Activated CD4-positive, alpha-beta T cell treated with anti-CD3 and anti-CD28 coated beads, Interleukin-2, amount 10 ng/mL, durations not matched to agents 7 days and 5 days (primary cell): ENCODE measurements at places on chromosomes 11 and 22. TPM values are rescaled to one million over a fixed set of nuclear protein-coding genes. Genes with fewer than 3 reads are reported as not detected.

DNA sequence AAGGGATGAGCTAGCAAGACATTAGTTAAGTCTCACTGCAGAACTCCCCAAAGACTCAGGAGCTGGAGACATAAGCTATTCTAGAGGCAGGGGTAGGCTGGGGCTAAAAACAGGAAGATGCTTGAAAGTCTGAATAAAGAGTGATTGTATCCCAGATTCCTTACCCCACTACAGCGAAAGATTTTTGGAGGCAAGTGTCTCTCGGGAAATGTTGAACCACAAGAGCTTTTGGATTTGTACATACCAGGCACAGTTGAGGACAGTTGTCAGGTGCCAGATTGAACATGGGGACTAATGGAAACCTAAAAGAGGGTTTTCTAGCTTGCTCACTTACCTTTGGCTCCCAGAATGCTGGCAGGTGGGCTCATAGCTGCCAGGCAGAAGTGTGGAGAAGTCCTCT lies 43.5 kb upstream of the OR9Q1 start:
- no peaks in the 10 kb centered on the region for H3K36me3 ChIP-seq
- peaks cover 4% of the 10 kb centered on the region for H3K27me3 ChIP-seq
- DNase-seq = no peak

- no peak overlapping the region for H3K27ac ChIP-seq
- no peak for DNase-seq
- H3K4me3 ChIP-seq = no peak overlapping the region
Observed at GRCh38 chr22:17892376-17892775, 118.1 kb upstream of the BID start.

The PRG3 gene
- total RNA-seq = not detected

DNA sequence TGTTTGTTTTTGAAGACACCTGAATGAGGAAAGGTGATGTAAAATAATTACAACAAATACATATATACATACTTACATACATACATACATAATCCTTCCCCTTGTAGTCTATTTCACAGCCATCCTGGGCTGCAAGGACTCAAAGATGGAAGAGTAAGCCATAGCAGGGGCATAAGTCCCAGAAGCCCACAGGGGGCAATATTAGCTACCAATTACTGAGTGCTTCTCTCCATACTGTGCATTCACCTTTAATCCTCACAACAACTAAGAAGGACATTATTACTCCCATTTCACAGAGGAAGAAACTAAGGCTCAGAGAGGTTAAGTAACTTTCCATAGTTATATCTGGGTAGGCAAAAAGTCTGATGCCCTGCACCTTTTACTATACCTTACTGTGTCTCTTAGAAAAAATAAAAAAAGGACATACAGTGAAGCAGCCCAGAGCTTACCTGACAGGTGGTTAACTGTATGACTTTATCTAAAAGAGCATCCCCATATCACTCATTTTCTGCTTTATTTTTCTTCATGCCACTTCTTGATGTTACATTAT lies 2.7 kb downstream of the SERGEF start:
- H3K36me3 ChIP-seq = peaks cover 15% of the 10 kb centered on the region
- H3K27ac ChIP-seq = no peak overlapping the region
- peaks cover 1% of the 10 kb centered on the region for H3K27me3 ChIP-seq
- H3K4me3 ChIP-seq = no peak overlapping the region
- peaks cover 33% of the 10 kb centered on the region for H3K4me1 ChIP-seq

The TBX1 gene
- not detected for total RNA-seq

DNA sequence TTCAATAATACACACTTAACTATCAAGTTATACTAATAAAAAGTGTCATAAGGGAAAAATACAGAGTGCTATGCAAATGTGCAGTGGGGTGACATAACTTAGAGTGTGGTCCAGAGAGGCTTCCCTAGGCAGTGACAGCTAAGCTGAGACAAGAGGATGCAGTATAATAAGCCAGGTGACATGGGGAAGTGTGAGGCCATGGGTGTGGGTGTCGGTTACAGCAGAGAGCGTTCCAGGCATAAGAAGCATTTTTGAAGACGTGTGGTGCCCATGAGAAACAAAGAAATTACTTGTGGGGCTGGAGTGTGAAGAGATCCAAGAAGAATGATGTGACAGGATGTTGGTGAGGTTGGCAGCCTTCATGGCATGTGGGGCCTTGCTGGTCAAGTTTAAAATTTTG lies 78.1 kb upstream of the PICALM start:
- H3K27ac ChIP-seq = no peak overlapping the region
- H3K4me1 ChIP-seq = peaks cover 46% of the 10 kb centered on the region
- no peak overlapping the region for H3K4me3 ChIP-seq
- peaks cover 7% of the 10 kb centered on the region for H3K36me3 ChIP-seq

The RAB38 gene
- 1.6 TPM for total RNA-seq

- H3K27ac ChIP-seq = peak overlapping the region; percentile 89
- H3K4me3 ChIP-seq = no peak overlapping the region
- H3K4me1 ChIP-seq = peaks cover 40% of the 10 kb centered on the region
- H3K36me3 ChIP-seq = peaks cover 12% of the 10 kb centered on the region
Observed at GRCh38 chr22:40175611-40176244, 2.0 kb upstream of the TNRC6B start.

- no peaks in the 10 kb centered on the region for H3K36me3 ChIP-seq
- DNase-seq = no peak
- H3K4me1 ChIP-seq = peaks cover 4% of the 10 kb centered on the region
Observed at GRCh38 chr11:33682446-33682845, 18.2 kb downstream of the C11orf91 start.

DNA sequence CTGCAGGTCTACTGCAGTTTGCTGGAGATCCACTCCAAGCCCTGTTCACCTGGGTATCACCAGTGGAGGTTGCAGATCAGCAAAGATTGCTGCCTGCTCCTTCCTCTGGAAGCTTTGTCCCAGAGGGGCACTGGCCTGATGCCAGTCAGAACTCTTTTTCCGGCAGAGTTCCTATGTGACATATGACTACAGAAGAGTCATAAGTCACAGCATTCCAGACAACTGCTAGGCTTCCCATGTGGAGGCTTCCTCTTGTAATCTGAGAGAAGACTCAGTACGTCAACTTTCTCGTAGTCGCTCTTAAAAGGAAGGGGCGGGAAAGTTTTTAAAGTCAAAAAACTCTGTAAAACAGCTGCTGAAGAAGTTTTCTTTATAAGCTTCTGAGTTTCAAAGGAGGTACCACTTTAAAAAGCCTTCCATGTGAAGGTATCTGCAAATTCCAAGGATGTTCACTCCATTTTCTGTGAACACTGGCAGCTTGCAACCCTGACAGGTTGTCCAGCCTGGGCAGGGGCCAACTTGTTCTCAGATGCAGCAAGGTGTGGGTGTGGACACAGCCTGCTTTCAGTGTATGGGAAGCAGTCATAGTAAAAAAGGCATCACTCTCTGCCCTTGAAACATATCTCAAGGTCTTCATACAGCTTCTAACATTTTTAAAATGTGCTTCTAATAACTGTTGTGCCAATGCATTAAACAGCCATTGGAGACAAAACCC lies 97.8 kb downstream of the ME3 start:
- H3K27ac ChIP-seq = no peak overlapping the region
- H3K36me3 ChIP-seq = no peaks in the 10 kb centered on the region
- no peak for DNase-seq

GRCh38 chr22:49567899-49568750 lies 259.5 kb downstream of the BRD1 start:
- DNase-seq = no peak
- no peak overlapping the region for H3K27ac ChIP-seq
- H3K4me3 ChIP-seq = no peak overlapping the region
- H3K27me3 ChIP-seq = no peaks in the 10 kb centered on the region
- H3K4me1 ChIP-seq = no peaks in the 10 kb centered on the region

- H3K27me3 ChIP-seq = peaks cover 41% of the 10 kb centered on the region
- no peak overlapping the region for H3K27ac ChIP-seq
- no peaks in the 10 kb centered on the region for H3K36me3 ChIP-seq
- no peak for DNase-seq
- H3K4me3 ChIP-seq = no peak overlapping the region
Observed at GRCh38 chr11:107731941-107732688, 20.3 kb upstream of the SLN start.

DNA sequence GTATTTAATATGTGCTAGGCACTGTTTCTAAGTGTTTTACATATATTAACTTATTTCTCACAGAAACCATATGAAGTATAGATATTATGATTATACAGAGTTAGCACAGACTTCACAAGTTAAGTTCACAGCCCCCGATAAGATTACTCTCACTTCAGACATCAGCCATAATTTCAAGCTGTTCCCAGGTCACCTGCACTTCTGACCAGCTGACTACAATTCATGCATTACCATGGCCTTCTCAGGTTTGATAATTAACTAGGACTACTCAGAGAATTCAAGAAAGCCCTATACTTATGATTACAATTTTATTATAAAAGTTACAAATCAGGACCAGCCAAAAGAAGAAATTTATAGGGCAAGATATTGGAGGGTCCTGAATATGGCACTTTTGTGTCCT lies 68.2 kb upstream of the RRM1 start:
- DNase-seq = no peak
- H3K27me3 ChIP-seq = no peaks in the 10 kb centered on the region
- peaks cover 5% of the 10 kb centered on the region for H3K4me1 ChIP-seq
- no peak overlapping the region for H3K4me3 ChIP-seq

DNA sequence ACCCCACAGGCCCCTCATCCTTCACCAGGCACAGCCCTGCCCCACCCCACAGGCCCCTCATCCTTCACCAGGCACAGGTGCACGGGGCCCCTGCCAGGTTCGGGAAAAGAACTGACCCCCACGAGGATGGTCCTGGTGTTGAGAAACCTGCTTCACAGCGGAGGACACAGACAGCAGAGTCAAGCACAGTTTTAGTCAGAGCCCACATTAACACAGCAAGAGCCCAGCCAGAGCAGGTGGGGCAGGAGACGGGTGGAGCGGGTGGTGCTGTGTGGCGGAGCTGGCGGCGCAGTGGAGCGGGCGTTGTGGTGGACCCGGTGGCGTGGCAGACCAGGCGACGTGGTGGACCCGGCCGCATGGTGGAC lies 1085.5 kb downstream of the BRD1 start:
- no peaks in the 10 kb centered on the region for H3K27me3 ChIP-seq
- H3K4me1 ChIP-seq = no peaks in the 10 kb centered on the region
- no peak for DNase-seq
- H3K36me3 ChIP-seq = no peaks in the 10 kb centered on the region
- no peak overlapping the region for H3K4me3 ChIP-seq

DNA sequence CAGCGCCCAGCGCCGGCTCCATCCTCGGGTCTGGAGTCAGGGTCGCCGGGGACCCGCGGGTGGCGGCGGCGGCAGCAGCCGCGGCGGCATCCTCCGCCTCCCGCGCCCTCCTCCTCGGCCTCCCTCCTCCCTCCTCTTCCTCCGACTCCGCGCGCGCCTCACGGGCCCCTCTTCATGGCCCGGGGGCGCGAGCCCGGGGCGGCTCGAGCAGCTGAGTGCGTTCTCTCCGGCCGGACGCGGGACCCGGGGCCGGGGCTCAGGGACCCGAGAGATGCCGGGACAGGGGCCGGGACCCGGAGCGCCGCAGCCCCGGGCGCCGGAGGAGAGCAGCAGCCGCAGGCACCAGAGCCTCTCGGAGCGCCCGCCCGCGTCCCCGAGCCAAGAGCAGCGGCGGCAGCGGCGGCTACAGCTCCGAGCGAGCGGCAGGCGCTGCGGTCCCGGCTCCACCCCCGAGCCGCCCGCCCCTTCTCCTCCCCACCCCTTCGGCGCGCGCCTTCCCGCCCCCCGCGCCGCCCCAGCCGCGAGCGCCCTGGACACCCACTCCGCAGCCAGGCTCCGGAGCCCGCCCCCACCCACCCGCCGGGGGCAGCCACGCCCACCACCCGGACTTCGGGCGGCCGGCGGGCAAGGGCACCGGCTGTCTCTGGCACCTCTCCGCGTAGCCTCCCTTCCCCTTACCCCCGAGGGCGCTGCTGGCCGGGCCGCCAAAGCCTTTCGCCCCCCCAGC lies at the start of gene CHST1:
CHST1 (minus strand) TSS at position 417 of the 727 bp plus-strand sequence. CDS start 14,699 bp downstream, outside the sequence.
- H3K4me1 ChIP-seq = peaks cover 4% of the 10 kb centered on the region
- H3K4me3 ChIP-seq = peak within 1 kb of the TSS; percentile 63
- no peak within 1 kb of the TSS for H3K27ac ChIP-seq
- no peak for DNase-seq
- no peaks in the 10 kb centered on the region for H3K36me3 ChIP-seq

GRCh38 chr22:32842486-32842885 lies 41.0 kb downstream of the TIMP3 start:
- no peak for DNase-seq
- no peak overlapping the region for H3K4me3 ChIP-seq
- no peak overlapping the region for H3K27ac ChIP-seq
- H3K27me3 ChIP-seq = no peaks in the 10 kb centered on the region

The RNF26 gene
- total RNA-seq = 38.3 TPM

DNA sequence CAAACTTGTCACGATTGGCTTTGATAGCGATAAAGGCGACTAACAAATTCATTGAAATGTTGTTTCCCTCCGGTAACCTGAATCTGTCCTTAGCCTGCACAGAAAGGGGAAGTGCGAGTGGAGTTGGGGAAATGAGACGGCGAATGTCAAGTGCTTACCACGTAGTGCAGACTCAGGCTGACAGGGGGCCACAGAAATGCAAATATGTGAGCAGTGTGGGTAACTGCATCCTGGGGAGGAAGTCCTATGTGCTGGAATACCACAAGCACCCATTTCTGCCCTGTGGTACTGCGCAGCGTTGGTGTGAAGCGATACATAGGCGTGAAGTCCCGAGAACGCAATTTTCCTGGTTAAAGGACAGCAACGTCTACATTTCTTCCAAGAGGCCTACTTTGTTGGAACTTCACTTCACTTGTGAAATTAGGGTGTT lies 869 bp upstream of the EIF4ENIF1 start:
- peaks cover 16% of the 10 kb centered on the region for H3K36me3 ChIP-seq
- peak overlapping the region; percentile 90 for H3K4me3 ChIP-seq
- H3K4me1 ChIP-seq = peaks cover 46% of the 10 kb centered on the region
- peak; percentile 67 for DNase-seq

DNA sequence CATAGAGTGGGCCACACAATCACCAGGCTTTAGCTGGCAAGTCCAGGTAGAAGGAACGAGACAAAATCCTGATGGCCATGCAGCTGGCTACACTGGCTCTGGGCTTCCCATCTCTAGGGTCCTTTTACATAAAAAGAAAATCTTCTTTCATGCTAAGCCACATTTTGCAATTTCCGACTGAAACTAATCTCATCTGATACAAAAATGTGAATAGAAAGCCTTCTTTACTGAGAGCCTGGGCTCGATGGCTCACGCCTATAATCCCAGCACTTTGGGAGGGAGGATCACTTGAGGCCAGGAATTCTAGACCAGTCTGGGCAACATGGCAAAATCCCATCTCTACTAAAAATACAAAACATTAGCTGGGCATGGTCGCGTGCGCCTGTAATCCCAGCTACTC lies 67.2 kb downstream of the MICAL3 start:
- no peak for DNase-seq
- no peaks in the 10 kb centered on the region for H3K4me1 ChIP-seq

GRCh38 chr11:118201966-118202365 lies 22.8 kb downstream of the JAML start:
- no peaks in the 10 kb centered on the region for H3K27me3 ChIP-seq
- H3K27ac ChIP-seq = no peak overlapping the region
- no peak for DNase-seq
- peaks cover 24% of the 10 kb centered on the region for H3K36me3 ChIP-seq
- H3K4me3 ChIP-seq = no peak overlapping the region
- peaks cover 33% of the 10 kb centered on the region for H3K4me1 ChIP-seq

The LAYN gene
- 0.89 TPM for total RNA-seq

The OR5T1 gene
- total RNA-seq = not detected

- no peak overlapping the region for H3K4me3 ChIP-seq
- no peaks in the 10 kb centered on the region for H3K36me3 ChIP-seq
- peaks cover 16% of the 10 kb centered on the region for H3K4me1 ChIP-seq
- H3K27ac ChIP-seq = no peak overlapping the region
- peaks cover 7% of the 10 kb centered on the region for H3K27me3 ChIP-seq
Observed at GRCh38 chr11:10902301-10903063, 44.6 kb upstream of the ZBED5 start.

GRCh38 chr11:95498722-95499425 lies 267.9 kb upstream of the SESN3 start:
- no peak overlapping the region for H3K27ac ChIP-seq
- DNase-seq = no peak
- no peaks in the 10 kb centered on the region for H3K4me1 ChIP-seq
- H3K27me3 ChIP-seq = no peaks in the 10 kb centered on the region
- H3K36me3 ChIP-seq = peaks cover 2% of the 10 kb centered on the region

The ARRB1 gene
- total RNA-seq = 24.3 TPM

The FIBIN gene
- not detected for total RNA-seq
